ENCODE measurements at places on chromosomes 5 and 9.

DNA sequence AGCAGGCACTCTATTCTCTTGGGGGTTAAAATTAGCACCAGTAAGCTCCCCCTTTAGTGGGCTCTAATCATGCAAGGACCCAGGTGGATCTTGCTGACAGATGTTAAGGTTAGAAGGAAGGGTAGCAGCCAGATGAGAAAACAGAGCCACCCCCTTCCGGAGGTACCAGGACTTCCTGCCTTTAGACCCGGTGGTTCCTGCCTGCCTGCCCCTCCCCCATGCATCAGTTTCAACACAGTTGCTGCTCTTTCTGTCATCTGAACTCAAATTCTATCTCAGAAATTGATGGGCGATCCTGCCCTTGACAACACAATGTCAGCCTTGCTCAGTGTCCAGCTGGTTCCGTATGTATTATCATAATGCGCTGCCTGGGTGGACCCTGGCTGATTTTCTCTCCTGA lies 287.3 kb downstream of the EBF1 start:
- no peak for DNase-seq

DNA sequence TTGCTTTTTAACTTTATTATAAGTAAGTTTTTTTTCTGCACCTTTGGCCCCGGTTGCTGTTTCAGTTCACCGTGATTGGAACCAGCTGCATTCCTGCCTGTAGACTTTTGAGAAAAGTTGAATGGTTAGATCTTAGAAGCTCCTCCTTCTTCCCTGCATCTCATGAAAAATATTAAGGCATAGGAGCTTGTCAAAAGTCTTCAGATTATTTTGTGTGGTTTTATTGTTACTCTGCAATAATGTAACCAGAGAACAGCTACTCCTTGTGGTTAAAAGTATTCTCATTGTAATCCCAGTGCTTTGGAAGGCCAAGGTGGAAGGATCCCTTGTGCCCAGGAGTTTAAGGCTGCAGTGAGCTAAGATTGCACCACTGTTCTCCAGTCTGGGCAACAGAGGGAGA lies 3.3 kb upstream of the SLC2A8 start:
- DNase-seq: no peak

GRCh38 chr9:101014566-101014965 lies 14.0 kb upstream of the PLPPR1 start:
- no peak for DNase-seq

GRCh38 chr5:41636605-41637004 lies 126.2 kb upstream of the PLCXD3 start:
- DNase-seq: no peak

DNA sequence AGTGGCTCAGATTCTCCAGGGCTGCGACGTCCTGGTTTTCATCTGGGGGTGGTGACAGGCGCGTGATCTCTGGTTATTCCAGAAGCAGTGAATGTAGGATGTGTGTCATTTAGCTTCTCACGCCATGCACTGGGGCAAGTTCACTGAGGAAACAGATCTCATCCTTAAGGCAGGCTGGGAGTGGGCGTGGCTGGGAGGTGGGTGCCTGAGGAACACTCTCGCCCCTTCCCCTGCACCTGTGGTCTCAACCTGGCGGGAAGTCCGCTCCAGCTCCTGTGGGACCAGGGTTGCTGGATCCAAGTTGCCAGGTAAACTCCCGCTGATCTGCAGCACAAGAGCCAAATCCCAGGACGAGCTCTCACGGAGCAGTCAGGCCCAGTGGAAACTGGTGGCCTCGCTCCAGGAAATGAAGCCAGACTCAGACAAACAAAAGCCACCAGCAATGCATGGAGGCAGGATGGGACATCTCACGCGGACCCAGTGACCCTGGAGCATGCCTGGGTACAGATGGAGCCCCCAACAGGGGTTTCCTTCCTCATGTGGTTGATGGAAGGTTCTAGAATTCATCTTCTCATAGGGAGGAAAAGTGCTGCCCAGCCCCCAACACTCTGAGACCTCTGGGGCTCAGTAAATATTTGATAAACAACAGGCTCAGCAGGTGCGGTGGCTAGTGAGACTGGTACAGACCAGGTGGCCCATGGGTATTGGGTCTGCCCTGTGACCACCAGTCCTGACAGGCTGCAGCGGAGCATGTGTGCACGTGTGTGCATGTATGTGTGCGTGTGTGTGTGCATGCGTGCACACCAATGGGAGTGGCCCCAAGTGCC lies 16.3 kb upstream of the SLC12A7 start:
- DNase-seq: no peak

- no peak for DNase-seq
These were observed 94.2 kb upstream of the PRRC1 start for GRCh38 chr5:127423173-127423798.

DNA sequence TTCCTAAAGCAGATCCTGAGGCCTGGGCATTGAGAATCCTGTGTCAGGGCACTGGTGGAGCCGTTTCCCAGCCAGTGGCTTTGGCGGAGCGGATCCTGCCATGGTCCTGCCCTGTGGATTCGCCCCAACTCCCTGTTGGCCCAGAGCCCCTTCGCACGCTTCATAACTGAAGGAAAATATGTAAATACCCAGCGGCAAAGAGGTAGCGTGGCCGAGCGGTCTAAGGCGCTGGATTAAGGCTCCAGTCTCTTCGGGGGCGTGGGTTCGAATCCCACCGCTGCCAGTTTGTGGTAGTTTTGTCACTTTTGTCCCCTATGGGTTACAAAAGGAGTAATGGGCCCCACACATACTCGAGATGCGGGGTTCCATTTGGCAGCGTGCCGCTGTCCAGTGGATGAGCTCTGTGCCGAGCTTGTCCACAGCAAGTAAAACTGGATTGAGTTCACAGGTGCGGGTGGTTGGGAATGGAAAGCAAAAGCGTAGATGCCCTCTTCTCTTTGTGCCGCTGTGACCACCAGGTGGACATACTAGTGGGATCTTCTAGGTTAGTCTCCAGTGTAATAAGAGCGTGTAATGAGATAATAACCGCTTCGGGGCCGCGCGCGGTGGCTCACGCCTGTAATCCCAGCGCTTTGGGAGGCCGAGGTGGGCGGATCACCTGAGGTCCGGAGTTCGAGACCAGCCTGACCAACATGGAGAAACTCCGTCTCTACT lies 17.3 kb downstream of the TRIM7 start:
- DNase-seq: peak; percentile 73

- DNase-seq: no peak
These were observed 141.2 kb downstream of the ACER2 start for GRCh38 chr9:19550009-19550408.

GRCh38 chr9:71446473-71447411 lies 321.6 kb downstream of the CEMIP2 start:
- peak; percentile 1 for DNase-seq

- DNase-seq: no peak
These were observed 90.6 kb upstream of the HAND1 start for GRCh38 chr5:154568589-154568988.

GRCh38 chr5:120365656-120366446 lies 98.2 kb upstream of the PRR16 start:
- DNase-seq: no peak

DNA sequence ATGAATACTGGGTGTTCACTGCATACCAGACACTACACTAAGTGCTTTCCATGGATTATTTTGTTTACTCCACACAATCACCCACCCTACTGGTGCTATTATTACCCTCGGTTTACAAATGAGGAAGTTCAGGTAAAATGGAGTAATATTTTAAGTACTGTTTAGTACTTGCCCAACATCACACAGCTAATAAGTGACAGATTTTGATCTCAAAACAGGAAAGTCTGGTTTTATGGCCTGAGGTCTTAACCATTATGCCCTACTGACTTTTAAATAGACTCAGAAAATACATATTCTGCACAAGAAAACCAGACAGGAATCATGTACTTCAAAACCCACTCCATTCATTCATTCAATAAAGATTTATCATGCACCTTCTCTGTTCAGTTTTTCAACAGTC lies 431.0 kb upstream of the TLE4 start:
- no peak for DNase-seq

DNA sequence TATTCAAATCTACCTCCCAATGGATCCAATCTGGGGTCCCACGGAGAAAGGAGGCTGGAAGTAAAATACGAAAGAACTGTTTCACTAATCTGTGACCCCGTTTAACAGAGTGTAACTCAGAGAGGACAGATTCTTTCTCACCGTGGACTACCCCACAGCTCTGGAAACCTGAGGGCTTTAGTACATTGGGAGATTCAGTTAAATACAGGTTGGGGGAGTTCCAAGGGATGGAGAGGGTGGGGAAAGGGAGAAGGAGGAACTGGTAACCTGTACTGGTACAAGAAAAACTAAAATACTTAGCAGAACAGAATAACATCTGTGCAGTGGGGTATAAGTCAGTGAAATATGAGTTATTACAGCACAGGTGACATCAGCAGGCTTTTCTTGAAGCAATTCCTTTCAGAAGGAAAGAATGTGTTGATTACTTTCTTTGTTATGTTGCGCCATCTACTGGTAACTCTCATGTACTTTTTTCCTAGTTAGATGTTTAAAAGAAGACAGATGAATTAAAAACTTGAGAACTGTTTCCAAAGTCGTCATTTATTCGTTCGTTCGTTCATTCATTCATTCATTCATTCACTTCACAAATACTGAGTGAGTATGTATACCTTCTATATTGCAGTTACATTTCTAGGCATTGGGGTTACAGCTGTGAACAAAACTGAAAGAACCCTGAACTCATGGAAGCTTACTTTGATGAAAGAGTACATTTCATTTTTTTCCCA lies 30.0 kb upstream of the STOM start:
- peak; percentile 82 for DNase-seq

GRCh38 chr5:520850-521226 lies 3.4 kb downstream of the SLC9A3 start:
- DNase-seq: no peak

DNA sequence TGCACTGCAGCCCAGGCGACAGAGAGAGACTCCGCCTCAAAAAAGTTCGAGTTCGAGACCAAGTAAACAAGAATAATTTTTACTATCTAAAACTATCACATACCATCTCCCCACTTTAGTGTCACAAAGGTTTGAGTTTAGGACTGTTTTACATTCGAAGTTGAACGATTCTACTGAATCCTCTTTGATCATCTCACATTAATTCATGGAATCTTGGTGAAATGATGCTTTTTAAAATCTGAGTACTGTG lies 715 bp upstream of the RPS6 start:
- DNase-seq: no peak

DNA sequence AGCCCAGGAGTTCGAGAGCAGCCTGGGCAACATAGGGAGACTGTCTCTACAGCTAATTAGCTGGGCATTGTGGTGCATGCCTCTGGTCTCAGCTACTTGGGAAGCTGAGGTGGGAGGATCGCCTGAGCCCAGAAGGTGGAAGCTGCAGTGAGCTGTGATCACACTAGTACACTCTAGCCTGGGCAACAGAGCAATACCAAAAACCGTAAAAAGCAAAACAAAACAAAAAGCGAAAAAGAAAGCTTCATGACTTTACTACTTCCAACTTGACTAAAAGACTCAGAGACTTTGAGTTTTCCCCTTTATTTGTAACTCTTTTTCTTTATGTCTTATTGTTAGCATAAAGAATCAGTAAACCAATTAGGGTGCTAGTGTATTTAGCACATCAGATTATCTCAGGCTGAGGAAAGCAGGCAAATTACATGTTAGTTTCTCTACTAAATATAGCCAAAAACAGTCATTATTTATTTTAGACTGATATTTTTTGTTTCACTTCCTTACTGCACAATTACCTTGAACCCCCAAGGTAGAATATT lies 5.4 kb downstream of the RAD17 start:
- no peak for DNase-seq

DNA sequence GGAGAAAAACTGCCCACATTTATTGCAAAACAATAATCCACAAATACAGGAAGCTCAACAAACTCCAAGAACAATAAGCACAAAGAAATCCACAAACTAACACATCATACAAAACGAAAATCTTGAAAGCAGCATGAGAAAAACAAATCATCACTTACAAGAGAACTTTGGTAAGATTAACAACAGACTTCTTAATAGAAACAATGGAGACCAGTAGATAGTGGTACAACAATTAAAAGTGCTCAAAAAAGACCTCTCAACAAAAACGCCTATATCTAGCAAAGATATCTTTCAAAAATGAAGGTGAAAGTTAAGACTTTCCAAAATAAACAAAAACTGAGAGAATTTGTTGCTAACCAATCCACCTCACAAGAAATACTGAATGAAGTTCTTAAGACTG lies 38.4 kb downstream of the CDKL3 start:
- DNase-seq: no peak

DNA sequence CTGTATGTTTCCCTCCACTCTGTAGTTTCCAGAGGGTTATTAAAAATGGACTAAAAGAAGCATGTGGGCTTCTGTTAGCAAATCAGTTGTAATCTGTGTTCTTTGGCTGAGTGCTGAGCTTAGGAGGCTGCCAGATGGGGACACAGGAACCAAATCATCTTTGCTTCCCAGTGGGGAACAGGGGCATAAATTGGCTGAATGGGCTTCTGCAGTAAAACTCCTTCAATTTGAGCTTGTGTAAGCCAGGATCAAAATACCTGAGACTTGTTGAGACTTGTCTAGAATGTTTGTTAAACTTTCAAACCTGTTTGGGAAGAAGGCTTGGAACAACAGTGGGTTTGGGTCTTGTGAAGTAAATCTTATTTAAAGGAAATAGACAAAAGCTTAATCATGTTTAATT lies 32.2 kb upstream of the TNFAIP8 start:
- no peak for DNase-seq

- DNase-seq: no peak
These were observed 662.7 kb upstream of the RGMB start for GRCh38 chr5:98110791-98111190.

DNA sequence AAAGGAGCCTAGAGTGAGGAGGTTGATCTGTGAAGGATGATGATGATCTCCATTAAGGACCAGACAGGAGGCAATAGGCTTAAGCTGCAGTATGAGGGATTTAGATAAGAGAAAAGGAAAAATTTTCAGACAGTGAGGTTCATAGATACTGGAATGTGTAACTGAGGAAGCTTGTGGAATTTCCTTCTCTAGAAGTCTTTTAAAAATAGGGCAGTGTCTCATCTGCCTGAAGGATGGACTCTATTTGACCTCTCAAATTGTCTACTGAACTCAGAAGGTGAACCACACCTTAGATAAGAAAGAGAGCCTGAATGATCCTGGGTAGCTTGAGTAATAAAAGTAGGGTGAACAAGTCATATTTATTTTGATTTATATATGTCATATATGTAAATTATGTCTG lies 148.2 kb upstream of the CDKN2B start:
- DNase-seq: no peak

Data from fibroblast of the conjunctiva (primary cell).